ENCODE measurements at places on chromosomes 7 and 10.

GRCh38 chr7:94466516-94466915 is 43.1 kb upstream of the CASD1 start:
- DNase-seq: no peak

GRCh38 chr7:77330169-77330882 is 85.8 kb downstream of the GSAP start:
- DNase-seq: no peak

DNA sequence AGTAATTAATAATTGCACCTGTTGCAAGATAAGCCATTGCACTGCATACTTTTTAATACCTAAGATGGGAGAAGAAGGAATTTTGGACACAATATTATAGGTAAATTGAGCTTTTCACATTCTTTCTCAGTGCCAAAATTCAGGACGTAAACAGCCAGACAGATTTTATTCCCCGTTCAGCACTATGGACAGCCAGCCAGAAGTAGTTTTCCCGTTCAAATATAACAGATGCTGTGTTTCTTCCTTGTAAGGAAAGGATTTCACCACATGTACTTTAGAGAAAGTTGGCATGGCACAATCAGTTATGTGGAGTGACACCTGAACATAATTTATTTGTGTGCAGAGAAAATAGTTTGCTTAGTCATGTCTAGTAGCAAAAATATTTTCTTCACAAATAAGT is 34.8 kb downstream of the SEMA3E start:
- DNase-seq: no peak

- no peak for DNase-seq
Measured at GRCh38 chr10:69317175-69317604, 38.9 kb downstream of the HK1 start.

GRCh38 chr10:104907521-104907920 is 266.4 kb downstream of the SORCS3 start:
- DNase-seq: no peak

GRCh38 chr10:42977032-42977416 is 99.8 kb upstream of the RET start:
- no peak for DNase-seq

GRCh38 chr7:118699222-118699621 is 474.7 kb downstream of the ANKRD7 start:
- no peak for DNase-seq
